Epithelial cell of proximal tubule (primary cell): ENCODE measurements at places on chromosomes 4 and X. TPM values are rescaled to one million over a fixed set of nuclear protein-coding genes. Genes with fewer than 3 reads are reported as not detected.

- no peak for DNase-seq
These were observed 128.7 kb downstream of the DCLK2 start for GRCh38 chr4:150206954-150207353.

DNA sequence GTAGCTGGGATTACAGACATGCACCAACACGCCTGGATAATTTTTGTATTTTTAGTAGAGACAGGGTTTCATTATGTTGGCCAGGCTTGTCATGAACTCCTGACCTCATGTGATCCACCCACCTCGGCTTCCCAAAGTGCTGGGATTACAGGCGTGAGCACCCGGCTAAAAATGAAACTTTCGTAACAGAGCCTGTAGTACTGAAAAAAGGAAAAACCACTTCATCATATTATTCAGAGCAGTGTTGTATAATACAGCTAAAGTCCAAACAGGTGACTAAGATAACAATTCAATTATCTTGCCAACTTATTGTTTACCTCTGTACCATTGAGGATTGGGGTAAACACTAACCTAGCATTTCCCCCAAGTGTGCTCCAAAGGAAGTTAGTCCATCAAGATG is 43.9 kb upstream of the HPRT1 start:
- DNase-seq, result no peak

Gene GLRA2
- not detected in 2 replicates for total RNA-seq

GRCh38 chrX:41313419-41313818 is 20.5 kb upstream of the DDX3X start:
- peak; percentile 81 for DNase-seq

- no peak for DNase-seq
These were observed 42.1 kb downstream of the NEIL3 start for GRCh38 chr4:177351622-177352244.

- no peak for DNase-seq
These were observed 314.2 kb downstream of the C4orf33 start for GRCh38 chr4:129410115-129410514.

GRCh38 chr4:133581996-133582619 is 433.0 kb downstream of the PCDH10 start:
- DNase-seq, result no peak

DNA sequence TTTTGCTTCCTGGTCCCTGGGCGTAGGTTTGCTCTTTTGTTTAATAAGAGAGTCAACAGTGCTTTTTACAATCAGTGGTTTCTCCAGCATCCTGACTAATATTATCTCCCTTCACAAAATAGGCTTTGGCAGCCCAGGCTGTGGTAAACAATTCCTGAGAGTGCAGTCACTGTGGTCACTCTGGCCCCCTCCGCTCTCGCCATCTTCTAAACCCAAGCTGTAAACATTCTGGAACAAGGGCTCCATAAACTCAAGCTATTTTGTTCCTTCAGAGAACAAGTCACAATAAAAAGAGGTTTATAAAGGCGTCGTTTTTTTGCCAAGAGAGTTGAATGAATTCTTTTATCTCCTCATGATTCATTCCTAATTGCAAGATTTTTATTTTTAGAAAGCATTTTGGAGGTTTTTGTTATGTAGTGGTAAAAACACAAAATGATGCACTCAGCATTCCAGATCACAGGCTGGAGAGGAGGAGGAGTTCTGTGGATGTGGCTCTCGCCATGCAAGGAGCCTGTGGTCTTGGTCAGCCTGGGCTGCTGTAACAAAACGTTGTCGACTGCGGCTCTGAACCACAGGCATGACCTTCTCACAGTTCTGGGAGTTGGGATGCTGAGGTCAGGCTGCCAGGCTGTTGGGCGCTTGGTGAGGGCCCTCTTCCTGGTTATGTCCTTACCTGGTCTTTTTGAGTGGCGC is 486.4 kb upstream of the FAT1 start:
- DNase-seq, result no peak
